ENCODE measurements at places on chromosomes 7 and 10.
A peak's percentile ranks its signal among the peaks of the same experiment; 100 is the strongest.

DNA sequence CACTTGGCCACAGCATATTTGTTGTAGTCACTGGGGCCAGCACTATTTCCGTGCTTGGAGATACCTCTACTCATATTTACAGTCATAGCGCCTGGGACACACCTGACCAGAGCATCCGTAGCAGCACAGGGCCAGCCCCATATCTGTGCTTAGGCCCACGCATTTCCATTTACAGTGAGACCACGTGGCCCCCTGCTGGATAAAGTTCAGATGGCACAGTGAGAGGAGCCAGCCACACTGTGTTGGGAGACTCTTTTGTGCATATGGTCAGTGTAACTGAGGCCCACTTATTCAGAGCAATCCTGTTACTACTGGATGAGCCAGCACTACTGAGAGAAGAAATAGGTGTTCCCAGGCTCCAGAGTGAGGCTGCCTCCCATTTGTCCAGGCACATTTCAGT lies 455.3 kb downstream of the REEP3 start:
- DNase-seq: peak; percentile 74

DNA sequence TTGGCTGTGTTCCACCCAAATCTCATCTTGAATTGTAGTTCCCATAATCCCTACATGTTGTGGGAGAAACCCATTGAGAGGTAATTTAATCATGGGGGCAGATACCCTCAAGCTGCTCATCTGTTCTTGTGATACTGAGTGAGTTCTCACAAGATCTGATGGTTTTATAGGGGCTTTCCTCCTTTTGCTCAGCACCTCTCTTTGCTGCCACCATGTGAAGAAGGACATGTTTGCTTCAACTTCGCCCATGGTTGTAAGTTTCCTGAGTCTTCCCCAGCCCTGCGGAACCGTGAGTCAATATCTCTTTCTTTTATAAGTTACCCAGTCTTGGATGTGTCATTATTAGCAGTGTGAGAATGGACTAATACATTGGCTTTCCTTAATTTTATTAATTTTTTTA lies 527.8 kb downstream of the MDFIC start:
- no peak for DNase-seq

GRCh38 chr7:13850185-13850752 lies 139.2 kb downstream of the ETV1 start:
- no peak for DNase-seq

GRCh38 chr7:147492606-147493005 lies 1098.0 kb upstream of the C7orf33 start:
- DNase-seq: peak; percentile 23

- DNase-seq: no peak
These were observed 106.8 kb downstream of the POLL start for GRCh38 chr10:101481256-101481655.

DNA sequence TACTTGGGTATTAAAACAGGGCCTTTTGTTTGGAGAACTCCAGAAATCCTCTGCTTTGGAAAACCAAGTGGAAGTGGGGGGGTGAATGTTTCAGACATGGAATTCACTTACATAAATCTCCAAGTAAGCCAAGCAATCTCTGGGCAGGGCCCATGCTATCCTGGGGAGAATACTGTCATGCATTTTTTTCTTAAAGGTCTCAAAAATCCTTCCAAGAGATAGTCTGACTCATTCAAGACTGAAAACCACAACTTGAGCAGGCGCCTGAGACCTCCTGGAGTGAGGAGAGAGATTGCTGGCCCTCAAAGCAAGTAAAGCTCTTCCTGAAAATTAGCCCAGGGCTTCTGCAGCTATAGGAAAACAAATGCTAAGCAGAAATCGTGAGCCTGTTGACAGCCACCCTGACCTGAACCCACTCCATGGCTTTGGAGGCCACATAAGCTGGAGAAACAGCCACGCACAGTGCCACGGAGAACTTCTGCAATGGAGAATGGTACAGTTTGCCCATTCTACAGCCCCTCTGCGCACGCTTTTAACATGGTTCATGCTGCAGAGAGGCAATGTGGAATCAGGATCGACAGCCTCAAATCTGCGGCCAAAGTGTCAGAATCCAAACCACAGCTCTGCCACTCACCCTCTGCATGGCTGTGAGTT lies 203.1 kb upstream of the AUTS2 start:
- DNase-seq: no peak

- DNase-seq: peak; percentile 63
These were observed 151.0 kb downstream of the CHN2 start for GRCh38 chr7:29345590-29345989.

DNA sequence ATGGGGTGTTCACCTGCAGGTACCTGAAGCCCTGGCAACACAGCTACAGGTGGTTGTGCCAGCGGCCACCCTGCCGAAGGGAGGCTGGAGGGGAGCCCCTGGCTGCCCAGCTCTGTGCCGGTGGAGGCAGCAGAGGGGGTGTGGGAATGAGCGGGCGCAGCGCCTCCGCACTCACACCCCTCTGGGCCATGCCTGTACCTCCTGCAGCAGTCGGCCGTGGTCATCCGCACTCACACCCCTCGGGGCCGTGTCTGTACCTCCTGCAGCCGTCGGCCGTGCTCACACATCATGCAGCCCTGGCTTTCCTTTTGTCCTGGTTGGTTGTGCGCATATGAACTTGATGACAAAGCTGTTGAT lies 1.7 kb downstream of the ZNF511 start:
- no peak for DNase-seq

DNA sequence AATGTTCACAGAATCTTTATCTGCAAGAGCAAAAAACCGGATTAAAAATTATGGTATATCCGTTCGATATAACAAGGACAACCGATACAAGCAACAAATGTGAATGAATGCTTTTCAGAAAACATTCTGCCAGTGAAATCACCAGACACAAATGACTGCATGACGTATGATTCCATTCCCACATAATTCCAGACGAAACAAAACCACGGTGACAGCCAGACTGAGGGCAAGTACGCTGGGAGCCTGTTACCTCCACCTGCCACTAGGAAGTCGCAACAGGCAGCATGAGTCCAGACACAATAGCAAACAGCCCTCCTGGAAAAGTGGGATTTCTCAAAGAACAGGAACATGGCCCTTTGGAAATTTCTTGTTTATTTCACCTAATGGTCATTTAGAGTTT lies 41.7 kb downstream of the MAD1L1 start:
- no peak for DNase-seq

- no peak for DNase-seq
These were observed 606.6 kb upstream of the LRRN3 start for GRCh38 chr7:110484356-110484755.

DNA sequence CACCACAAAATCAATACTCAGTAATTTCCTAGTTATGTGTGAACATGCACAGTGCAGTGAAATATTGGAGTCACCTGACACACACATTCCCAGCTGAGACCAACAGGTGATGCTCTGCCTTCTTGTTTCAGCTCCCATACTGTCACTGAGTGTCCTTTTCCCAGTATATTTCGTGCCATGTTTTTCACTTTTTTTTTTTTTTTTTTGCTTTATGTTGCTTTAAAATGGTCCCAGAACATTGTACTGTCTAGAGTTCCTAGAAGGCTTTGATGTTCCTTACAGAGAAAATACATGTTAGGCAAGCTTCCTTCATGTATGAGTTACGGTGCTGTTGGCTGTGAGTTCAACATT lies 45.6 kb downstream of the ELAPOR2 start:
- DNase-seq: no peak

- DNase-seq: no peak
These were observed 253.2 kb downstream of the BMPER start for GRCh38 chr7:34158368-34159153.

DNA sequence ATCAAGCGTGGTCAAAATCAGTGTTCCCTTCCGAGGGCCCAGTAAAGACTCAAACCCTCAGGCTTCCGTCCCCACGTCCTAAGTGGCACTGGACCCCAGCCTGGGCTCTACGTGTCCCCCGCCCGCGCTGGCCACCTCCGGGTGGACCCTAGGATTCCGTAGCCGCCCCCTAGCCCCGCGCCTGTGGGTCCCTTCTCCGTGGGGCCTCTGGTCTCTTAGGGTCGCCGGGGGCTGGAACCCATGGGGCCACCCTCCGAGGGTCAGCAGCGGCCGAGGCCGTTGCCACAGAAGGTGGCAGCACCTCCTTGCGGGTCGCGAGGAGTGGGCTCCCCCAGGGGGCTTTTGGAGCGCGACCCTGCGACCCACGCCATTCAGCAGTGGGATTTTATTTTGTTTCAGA lies 170.5 kb upstream of the EEPD1 start:
- no peak for DNase-seq

DNA sequence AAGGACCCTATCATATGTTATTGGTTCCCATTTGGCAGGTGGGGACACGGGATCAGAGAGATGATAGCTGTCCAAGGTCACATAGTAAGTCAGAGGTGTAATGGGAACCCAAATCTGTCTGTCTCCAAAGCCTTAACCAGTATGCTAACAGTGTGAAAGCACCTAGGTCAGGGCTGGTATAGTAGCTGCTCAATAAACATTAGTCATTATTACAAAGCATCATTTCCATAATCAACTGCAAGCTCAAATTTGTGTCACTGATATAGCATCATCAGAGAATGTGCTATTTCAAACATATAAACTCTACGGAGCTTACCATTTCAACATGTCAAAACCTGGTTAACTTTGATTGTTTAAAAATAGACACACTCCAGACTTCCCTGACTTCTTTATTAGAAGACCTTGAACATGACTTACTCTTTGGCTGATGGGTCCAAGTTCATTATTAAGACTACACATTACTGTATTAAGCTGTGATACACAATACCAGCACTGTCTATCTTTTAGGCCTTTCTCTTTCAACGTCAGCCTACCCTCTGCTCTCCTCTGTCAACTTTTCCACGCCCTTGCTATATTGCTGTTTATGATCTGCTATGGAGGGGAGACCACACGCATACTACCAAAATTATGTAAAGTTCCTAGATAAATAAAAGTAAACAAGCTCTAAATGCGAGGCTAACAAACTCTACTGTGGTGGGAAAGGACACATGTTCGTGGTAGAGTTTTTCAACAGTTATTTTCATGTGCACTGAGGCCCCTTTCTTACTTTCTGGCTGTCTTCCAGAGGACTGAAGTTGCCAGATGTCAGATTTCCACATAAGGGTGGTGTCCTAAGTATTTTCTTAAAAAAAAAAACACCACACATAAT lies 33.6 kb downstream of the DNMBP start:
- DNase-seq: no peak

DNA sequence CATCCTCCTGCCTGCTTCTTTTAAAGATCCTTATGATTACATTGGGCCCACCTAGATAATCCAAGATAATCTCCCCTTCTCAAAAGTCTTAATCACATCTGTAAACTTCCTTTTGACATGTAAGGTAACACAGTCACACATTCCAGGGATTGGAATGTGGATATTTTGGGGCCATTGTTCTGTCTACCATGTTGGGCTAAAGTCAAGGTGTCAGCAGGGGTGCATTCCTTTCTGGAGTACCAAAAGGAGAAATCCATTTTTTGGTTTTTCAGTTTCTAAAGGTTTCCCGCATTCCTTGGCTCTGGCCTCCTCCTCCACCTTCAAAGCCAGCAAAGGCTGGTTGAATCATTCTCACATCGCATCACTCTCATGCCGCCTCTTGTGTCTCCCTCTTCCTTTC lies 197.6 kb upstream of the NFE2L3 start:
- DNase-seq: no peak

DNA sequence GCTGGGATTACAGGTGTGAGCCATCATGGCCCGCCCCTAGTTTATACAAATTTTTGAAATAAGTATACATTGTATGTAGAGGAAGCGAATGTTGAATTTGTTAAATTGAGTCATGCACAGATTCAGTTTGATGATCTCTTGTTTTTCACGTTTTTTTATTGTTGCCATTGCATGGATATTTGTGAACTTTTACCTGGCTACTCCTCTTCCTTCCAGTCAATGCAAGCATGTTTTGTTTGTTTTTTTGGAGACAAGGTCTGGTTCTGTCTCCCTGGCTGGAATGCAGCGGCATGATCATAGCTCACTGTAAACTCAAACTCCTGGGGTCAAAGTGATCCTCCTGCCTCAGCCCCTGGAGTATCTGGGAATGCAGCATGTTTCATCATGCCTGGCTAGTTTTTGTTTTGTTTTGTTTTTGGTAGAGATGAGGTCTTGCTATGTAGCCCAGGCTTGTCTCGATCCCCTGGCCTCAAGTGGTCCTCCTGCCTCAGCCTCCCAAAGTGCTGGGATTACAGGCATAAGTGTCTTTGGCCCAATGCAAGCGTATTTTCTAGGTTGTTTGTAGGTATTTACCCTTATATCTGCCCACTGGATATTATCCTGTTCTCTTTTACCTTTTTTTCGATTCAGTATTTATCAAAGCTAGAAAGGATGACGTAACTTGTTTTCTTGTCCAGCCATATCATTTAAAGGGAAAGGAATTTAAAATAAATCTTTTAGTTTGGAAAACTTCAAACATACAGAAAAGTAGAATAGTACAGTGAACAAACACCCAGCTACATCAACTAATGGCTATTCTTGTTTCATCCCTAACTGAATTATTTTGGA lies 11.0 kb downstream of the LCOR start:
- peak; percentile 14 for DNase-seq

- no peak for DNase-seq
These were observed 312.1 kb downstream of the SKIDA1 start for GRCh38 chr10:21213381-21213780.

DNA sequence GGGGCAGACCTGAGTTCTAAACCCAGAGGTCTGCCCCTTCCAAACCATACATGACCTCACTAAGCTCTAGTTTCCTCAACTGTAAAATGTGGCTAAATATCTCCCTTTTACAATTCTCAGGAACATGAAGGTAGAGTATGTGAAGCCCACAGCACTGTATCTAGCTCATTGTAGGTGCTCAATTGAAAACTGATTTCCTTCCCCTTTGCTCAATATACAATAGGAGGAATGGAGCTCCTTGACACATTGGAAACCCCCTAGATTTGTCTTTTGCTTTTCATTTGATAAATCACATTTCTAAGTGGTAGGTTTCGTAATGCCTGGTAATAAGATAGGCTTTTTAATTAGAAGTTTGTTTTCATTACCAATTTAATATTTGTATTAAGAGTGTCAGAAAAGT lies 153.3 kb downstream of the ARID5B start:
- DNase-seq: no peak

DNA sequence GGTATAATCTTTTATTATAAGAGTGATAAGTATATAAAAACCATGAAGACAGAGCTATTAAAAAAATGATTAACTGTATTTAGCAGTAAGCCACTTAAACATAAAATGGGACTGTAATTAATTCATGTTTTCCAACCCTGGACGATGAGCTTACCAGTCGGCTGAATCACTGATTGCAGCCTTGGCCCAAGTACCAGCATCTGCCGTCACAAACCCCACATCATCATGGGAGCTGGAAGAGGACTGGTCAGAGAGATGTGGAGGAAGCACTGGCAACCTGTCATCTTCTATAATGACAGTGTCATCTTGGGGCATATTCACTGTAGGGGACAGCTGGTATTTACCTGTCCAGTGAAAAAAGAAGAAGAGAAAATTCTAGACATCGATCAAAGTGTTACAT lies 473.6 kb downstream of the PARD3 start:
- peak; percentile 29 for DNase-seq

GRCh38 chr7:90688810-90689209 lies 92.7 kb downstream of the CDK14 start:
- no peak for DNase-seq

- peak; percentile 62 for DNase-seq
These were observed 712.1 kb downstream of the PHTF2 start for GRCh38 chr7:78510580-78511188.
